ENCODE measurements at places on chromosomes 1 and 21.

DNA sequence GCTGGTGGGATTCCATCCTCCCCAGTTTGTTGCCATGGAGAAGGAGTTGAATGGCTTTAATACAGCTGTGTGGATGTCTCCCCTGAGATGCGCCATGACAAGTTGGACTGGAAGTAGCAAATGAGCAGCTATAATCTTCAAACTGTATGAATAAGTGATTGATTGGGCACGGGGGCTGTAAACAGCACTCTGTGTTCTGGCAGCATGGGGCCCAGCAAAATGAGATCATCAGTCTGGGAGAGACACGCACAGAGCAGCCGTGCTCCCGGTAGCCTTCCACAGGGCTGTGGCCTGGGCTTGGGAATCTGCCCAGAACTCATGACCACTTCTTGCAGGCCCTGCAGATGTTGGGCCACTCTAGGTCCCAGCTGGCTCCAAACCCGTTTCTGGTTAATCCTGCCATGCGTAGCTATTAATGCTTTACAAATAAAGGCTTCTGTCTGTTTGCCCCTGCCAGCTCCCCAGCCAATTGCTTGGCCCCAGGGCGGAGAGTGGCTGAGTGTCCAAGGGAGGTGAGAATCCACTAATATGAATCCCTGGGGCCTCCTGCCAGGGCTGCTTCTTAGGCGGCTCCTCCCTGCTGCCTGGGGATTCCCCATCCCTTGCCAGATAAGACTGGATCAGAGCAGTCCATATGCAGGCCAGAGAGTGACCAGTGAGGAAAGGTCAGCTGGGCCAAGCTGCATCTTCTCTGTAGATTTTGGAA lies 642.9 kb downstream of the AJAP1 start:
- no peak for DNase-seq

DNA sequence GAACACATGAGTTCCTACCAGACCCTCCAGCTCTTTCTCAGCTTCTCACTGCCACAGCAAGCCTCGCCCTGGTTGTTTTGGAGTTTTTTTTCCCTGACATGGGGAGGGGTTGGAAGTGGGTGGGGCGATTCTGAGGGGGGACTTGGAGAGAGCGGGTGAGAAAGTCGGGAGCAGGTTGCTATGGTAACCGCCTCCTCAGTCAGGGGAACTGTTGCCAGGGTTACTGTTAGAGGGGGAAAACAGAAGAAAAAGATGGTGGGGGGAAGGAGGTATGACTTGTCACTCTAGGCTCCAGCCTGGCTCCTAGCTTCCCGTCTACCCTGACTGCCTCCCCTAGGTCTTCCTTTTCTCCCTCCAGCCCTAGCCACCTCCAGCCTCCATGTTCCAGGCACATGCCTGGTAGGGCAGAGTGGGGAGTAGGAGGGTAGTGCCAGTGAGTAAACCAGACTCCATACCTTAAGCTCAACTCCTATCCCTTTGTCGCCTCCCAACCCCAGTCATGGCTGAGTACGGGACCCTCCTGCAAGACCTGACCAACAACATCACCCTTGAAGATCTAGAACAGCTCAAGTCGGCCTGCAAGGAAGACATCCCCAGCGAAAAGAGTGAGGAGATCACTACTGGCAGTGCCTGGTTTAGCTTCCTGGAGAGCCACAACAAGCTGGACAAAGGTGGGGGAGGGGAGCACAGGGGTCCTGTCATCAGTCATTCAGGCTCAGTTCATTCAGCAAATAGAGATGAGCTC lies 6.0 kb downstream of the PEA15 start:
- DNase-seq, result no peak

GRCh38 chr1:192633533-192634253 lies 2.3 kb upstream of the RGS13 start:
- DNase-seq, result no peak

DNA sequence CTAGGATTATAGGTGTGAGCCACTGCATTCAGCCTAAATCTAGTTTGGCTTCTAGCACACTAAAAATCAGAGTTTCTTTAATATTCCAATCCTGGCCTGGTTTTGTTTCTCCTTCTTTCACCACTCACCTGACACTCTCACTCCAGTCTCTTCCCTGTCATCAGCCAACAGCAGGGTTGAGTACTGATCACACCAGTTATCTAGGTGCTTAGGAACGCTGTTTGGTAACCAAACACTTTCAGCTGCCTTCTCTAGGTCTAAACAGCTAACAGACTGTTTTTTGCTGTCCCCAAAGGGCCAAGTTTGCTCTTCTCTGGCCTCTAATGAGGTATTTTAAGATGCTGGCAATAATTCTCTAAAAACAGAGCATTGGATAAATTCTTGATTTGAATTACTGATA lies 17.7 kb upstream of the FRRS1 start:
- no peak for DNase-seq

- DNase-seq, result no peak
These were observed 28.7 kb upstream of the POU2F1 start for GRCh38 chr1:167191958-167192357.

Measured in stimulated activated CD8-positive, alpha-beta memory T cell treated with anti-CD3 and anti-CD28 coated beads, Interleukin-4, amount 100 ng/mL, for 1 hour (primary cell).